ENCODE measurements at places on chromosomes 3 and 15. TPM values are rescaled to one million over a fixed set of nuclear protein-coding genes. Genes with fewer than 3 reads are reported as not detected.

The GABRR3 gene
- 0.09 TPM for total RNA-seq

The ISG20 gene
- 35.6 TPM for total RNA-seq

The RIOX2 gene
- total RNA-seq, result 26.8 TPM

The OR5H14 gene
- total RNA-seq, result not detected

The CCR3 gene
- total RNA-seq, result 0.15 TPM

The GOLGA8T gene
- total RNA-seq, result not detected

GRCh38 chr15:40875991-40876730, 2.1 kb upstream of the RHOV start:
- no peak overlapping the region for H3K4me3 ChIP-seq
- no peak for DNase-seq
- peaks cover 4% of the 10 kb centered on the region for H3K4me1 ChIP-seq
- H3K36me3 ChIP-seq, result no peaks in the 10 kb centered on the region

- no peaks in the 10 kb centered on the region for H3K27me3 ChIP-seq
- no peaks in the 10 kb centered on the region for H3K4me1 ChIP-seq
- no peaks in the 10 kb centered on the region for H3K36me3 ChIP-seq
- peak overlapping the region; percentile 79 for H3K27ac ChIP-seq
These were observed 27.5 kb upstream of the DENND4A start for GRCh38 chr15:65819563-65819960.

- H3K27me3 ChIP-seq, result no peaks in the 10 kb centered on the region
- H3K4me1 ChIP-seq, result no peaks in the 10 kb centered on the region
- H3K36me3 ChIP-seq, result no peaks in the 10 kb centered on the region
- no peak for DNase-seq
- no peak overlapping the region for H3K4me3 ChIP-seq
These were observed 15.4 kb downstream of the EDC3 start for GRCh38 chr15:74680456-74680855.

GRCh38 chr3:23669541-23670255, 136.1 kb upstream of the UBE2E1 start:
- H3K27ac ChIP-seq, result no peak overlapping the region
- no peaks in the 10 kb centered on the region for H3K4me1 ChIP-seq
- H3K4me3 ChIP-seq, result no peak overlapping the region
- DNase-seq, result no peak

DNA sequence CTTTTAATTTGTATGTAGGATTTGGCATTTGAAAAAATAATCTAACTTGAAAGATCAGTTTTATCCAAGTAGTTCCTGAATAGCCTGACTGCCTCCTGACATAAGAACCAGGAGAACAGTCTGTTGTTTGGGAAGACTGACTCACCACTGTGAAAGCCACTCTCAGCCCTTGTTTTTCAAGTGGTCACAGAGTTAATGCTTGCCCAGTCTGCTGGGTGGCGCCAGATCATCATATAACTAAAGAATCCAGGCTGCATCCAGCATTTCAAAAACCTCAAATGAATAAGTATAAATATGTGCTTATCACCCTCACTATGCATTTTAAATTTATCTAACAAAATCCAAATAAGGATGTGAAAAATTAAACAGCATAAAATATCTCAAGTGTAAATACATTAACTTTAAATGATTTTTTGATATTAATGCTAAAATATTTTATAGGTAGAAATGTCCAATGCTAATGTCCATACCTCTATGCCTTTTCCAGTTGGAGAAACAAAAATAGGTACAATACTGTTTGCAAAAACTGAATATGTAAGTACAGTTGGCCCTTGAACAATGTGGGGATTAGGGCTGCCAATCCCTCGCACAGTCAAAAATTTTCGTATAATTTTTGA, 26.9 kb upstream of the ZBBX start:
- no peaks in the 10 kb centered on the region for H3K36me3 ChIP-seq
- no peaks in the 10 kb centered on the region for H3K27me3 ChIP-seq
- no peak overlapping the region for H3K27ac ChIP-seq
- no peak overlapping the region for H3K4me3 ChIP-seq
- no peaks in the 10 kb centered on the region for H3K4me1 ChIP-seq
- DNase-seq, result peak; percentile 81

GRCh38 chr3:31102196-31102879, 207.9 kb upstream of the GADL1 start:
- no peak overlapping the region for H3K4me3 ChIP-seq
- no peaks in the 10 kb centered on the region for H3K36me3 ChIP-seq
- no peaks in the 10 kb centered on the region for H3K4me1 ChIP-seq
- no peak for DNase-seq
- no peak overlapping the region for H3K27ac ChIP-seq
- no peaks in the 10 kb centered on the region for H3K27me3 ChIP-seq

GRCh38 chr3:171452328-171452727, 7.9 kb downstream of the TNIK start:
- no peaks in the 10 kb centered on the region for H3K36me3 ChIP-seq
- H3K4me1 ChIP-seq, result no peaks in the 10 kb centered on the region
- DNase-seq, result no peak
- no peak overlapping the region for H3K4me3 ChIP-seq
- H3K27ac ChIP-seq, result peak overlapping the region; percentile 60

DNA sequence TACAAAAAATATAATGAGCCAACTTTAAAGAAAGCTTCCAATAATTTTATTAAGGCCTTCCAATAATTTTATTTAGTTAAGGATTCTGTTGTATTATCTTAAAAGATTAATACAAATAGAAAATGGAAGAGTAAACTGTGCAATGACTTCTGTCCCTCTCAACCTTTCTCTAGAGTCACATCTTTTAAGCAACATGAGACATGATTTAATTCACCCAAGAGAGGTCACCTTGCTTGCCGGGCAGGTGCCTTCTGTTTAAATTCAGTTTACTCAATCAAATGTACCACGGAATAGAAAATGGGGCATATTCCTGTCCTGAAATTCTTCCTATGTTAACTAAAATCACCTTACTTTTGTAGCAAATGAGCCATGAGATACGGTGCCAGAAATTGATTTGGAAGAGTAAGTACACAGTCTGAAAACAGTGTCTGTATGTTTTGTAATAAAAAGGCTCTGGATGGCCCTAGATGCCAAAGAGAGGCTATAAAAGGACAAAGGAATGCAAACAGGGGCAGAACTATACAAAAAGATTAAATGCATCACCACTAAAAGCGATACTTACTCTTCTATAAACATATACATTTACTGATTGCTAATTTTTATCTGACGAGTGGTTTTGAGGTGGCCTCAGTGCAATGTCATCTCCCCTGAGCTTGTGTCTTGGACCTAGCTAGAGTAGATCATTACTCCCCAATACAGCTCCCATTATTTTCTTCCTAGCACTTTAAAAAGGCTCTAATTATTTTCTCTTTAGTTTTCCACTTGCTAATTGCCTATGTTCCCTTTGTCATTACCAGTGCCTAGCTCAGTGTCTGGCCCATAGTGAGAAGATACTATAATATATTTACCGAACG, 134.0 kb downstream of the FHIT start:
- no peak overlapping the region for H3K27ac ChIP-seq
- H3K36me3 ChIP-seq, result no peaks in the 10 kb centered on the region
- H3K27me3 ChIP-seq, result no peaks in the 10 kb centered on the region
- H3K4me3 ChIP-seq, result no peak overlapping the region
- no peak for DNase-seq
- H3K4me1 ChIP-seq, result no peaks in the 10 kb centered on the region

DNA sequence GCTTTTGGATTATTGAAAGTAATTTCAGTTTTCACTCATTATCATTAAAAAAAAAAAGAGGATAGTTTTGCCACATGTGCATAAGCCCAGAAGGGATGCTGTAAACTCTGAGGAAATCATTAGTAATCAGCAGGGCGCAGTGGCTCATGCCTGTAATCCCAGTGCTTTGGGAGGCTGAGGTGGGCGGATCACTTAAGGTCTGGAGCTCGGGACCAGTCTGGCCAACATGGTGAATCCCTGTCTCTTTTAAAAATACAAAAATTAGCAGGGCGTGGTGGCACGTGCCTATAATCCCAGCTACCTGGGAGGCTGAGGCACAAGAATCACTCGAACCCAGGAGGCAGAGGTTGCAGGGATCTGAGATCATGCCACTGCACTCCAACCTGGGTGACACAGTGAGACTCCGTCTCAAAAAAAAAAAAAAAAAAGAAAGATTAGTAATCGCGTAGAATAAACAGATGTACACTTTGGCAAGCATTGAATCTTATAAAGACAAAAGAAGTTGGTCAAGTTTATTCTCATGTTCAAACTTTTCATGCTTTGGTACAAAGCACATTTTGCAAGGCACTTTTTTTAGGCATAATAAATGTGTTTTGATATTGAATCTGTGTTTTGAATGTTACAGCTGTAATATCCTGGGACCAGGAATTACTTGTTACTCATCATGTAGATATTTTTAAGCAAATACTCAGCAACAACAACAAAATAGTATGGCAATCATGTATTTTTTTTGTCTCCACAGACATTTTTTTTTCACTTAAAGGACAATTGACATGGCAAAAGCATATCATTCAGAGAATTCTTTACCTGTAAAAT, 93.2 kb upstream of the AGTR1 start:
- H3K4me3 ChIP-seq, result no peak overlapping the region
- DNase-seq, result no peak
- no peaks in the 10 kb centered on the region for H3K27me3 ChIP-seq
- no peak overlapping the region for H3K27ac ChIP-seq
- H3K36me3 ChIP-seq, result no peaks in the 10 kb centered on the region

- H3K36me3 ChIP-seq, result peaks cover 19% of the 10 kb centered on the region
- no peak for DNase-seq
- no peaks in the 10 kb centered on the region for H3K4me1 ChIP-seq
- no peak overlapping the region for H3K27ac ChIP-seq
These were observed 43.9 kb downstream of the SEMA3G start for GRCh38 chr3:52401021-52401420.

DNA sequence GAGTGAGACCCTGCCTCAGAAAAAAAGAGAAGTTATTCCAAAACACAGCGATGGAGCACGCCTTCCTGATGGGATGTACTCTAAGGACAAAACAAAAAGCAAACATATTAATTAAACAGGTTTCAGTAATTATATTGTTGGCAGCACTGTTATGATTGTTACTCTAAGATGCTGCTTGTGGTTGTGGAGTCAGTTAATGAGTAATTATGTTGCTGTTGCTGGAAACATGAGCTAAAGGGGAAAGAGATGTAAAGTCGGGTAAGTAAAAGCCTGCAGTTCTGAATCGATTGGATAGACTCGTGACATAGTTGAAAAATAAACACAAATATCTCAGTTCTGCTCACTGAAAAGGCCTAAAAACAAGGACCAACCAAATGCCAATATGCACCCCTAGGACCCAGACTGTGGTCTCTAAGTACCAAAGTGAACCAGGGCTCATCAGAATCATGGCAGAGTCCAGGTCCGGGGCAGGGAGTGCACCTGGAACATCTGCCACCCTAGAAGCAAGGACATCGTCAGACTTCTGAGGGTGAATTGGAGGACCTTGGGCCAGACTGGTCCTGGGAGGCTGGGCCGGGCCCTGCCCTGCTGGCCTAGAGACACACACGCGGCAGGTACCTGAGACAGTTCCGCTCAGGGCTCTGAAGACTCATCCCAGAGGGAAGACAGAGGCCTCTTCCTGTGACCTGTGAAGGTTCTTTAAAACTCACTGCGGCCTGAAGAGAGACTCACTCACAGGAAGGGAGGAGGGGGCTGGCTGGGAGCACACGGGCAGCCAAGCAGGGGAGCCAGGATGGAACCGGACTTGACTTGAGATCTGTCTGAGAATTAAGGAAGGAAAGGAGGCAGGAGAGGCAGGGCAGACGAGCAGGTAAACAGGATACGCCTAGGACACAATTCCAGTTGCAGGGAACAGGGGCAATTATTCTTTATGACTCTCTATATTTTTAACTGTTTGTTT, 140.5 kb downstream of the LRRK1 start:
- H3K27ac ChIP-seq, result no peak overlapping the region
- no peak overlapping the region for H3K4me3 ChIP-seq
- no peaks in the 10 kb centered on the region for H3K36me3 ChIP-seq
- H3K4me1 ChIP-seq, result peaks cover 13% of the 10 kb centered on the region

DNA sequence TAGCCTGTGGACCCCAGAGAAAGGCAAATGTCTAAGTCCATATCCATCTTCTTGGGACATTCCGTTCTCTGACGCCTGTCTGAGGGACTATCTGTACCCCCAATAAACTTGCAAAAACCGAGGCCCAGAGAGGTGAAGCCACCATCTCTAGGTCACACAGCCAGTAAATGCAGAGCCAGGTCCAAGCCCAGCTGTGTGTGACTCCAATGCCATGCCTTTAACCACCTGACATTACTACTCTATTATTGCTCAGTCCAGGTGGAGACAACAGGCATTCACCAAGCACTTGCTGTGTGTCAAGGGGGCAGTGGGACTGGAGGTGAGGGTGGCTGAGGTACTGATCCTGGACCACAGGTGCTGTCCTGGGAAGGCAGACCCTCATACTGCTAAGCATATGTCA, 25.4 kb downstream of the CYP8B1 start:
- H3K27ac ChIP-seq, result no peak overlapping the region
- peaks cover 7% of the 10 kb centered on the region for H3K4me1 ChIP-seq
- no peak overlapping the region for H3K4me3 ChIP-seq
- no peak for DNase-seq

GRCh38 chr3:16759227-16759903, 125.4 kb upstream of the PLCL2 start:
- H3K27ac ChIP-seq, result no peak overlapping the region
- H3K36me3 ChIP-seq, result no peaks in the 10 kb centered on the region
- no peak overlapping the region for H3K4me3 ChIP-seq

DNA sequence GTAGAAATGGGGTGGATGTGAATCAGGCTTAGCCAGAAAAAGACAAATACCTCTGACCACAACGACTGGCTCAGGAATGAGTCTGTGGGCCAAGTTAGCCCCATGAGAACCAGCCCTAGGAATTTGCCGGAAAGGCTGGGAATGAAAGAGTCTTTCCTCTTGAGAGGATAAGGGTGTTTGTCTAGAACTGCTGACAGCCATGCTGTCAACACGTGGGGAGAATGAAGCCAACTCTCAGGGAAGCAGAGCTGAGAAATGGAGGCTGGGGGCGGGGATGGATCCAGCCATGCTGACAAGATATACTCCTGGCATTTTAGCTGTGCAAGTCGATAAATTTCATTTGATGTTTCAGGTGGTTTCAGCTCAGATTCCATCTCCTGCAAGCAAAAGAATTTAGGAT, 10.6 kb upstream of the SLC6A1 start:
- H3K27ac ChIP-seq, result no peak overlapping the region
- peaks cover 25% of the 10 kb centered on the region for H3K27me3 ChIP-seq
- no peaks in the 10 kb centered on the region for H3K4me1 ChIP-seq
- H3K4me3 ChIP-seq, result no peak overlapping the region
- H3K36me3 ChIP-seq, result no peaks in the 10 kb centered on the region
- no peak for DNase-seq

DNA sequence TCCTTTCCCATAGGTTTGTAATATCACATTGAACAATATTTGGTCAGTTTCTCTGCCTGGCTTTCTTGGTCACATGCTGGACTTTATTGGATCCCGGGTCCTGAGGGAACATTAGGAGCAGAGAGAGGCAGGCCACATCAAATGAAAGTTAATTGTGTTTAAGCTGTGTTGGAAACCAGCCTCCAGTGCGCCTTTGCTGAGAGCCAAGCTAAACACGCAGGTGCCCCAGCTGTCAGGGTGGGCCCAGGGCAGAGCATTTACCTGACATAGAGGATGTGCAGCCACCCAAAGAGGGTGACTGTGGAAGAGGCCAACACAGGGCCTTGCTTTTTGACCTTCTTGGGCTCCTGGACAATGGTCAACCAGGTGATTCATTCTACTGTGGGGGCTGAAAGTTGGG, 149.3 kb downstream of the EBLN2 start:
- no peaks in the 10 kb centered on the region for H3K4me1 ChIP-seq
- H3K4me3 ChIP-seq, result no peak overlapping the region
- no peaks in the 10 kb centered on the region for H3K36me3 ChIP-seq
- no peak overlapping the region for H3K27ac ChIP-seq
- no peak for DNase-seq
- no peaks in the 10 kb centered on the region for H3K27me3 ChIP-seq

Measured in lung (tissue), 17 donors.